ENCODE measurements at places on chromosomes 13 and 19.

- DNase-seq, result no peak
Observed at GRCh38 chr19:45908956-45909355, 5.6 kb downstream of the NANOS2 start.

- DNase-seq, result no peak
Observed at GRCh38 chr13:110626521-110626920, 11.2 kb downstream of the NAXD start.

DNA sequence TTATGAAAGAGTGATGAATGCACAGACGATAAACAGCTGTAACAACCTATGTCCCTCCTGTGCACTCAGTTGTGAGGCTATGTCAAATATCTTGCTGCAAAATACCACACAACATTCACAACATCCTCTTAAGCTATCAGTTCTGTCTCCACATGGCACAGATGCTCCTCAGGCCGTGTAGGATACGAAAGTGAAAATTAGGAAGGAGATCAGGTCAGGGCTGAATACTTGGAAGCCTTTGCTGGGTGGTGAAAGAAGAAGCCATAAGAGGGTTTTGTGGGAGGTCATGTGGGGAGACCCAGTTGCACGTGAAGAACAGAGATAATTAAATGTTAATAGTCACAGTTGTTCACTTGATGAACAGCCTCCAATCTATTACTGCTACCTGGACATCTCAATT lies 58.9 kb downstream of the RXFP2 start:
- DNase-seq, result no peak

- DNase-seq, result no peak
Observed at GRCh38 chr19:29934781-29935180, 7.3 kb upstream of the URI1 start.

DNA sequence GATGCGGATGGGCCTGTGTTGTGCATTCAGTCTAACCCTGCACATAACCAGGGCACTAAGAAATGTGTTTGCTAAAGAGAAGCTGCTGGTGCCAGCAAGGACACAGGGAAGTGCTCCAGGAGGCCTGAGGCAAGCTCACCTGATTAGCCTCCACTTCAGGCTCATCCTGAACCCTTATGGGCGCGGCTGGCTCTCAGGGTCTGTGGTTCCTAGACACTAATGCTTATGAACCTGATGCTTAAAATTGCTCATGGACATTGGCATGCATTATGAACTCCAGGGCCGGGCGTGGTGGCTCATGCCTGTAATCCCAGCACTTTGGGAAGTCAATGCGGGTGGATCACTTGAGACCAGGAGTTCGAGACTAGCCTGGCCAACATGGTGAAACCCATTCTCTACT lies 34.3 kb downstream of the SERP2 start:
- DNase-seq, result no peak

DNA sequence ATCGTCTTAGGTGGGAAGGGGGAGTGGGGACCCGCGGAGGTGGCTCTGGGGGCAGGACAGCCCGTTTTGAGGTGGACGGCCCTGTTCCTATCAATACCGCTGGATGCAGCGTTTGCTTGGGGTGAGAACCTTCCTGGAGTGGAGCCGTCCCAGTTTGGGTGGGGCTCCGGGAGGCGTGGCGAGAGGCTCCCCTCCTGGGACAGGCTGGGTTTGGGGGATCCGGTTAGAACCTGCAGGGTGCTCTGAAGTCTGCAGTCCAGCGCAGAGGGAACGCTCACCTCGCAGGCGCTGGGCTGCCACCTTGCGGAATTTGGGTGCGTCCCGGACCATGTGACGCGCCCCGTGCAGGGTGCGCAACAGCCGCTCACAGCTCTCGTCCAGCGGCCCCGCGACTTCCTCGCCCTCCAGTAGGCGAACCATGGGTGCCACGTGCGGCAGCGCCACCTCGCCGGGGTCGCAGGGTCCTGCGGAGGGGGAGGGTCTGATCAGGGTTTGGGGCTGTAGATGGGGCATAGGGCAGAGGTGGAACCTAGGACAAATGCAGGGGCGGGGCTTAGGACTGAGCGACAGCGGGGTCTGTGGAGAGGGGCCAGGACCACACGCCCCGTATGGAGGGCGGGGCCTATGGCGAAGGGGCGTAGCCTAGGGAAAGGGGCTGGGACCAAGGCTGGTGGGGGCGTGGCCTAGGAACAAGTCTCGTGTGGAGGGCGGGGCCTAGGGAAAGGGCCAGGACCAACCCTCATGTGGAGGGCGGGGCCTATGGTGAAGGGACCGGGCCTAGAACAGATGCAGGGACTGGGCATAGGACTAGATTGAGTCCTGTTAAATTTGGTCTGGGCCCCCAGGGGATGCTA lies 13.8 kb downstream of the SH2D3A start:
- no peak for DNase-seq

DNA sequence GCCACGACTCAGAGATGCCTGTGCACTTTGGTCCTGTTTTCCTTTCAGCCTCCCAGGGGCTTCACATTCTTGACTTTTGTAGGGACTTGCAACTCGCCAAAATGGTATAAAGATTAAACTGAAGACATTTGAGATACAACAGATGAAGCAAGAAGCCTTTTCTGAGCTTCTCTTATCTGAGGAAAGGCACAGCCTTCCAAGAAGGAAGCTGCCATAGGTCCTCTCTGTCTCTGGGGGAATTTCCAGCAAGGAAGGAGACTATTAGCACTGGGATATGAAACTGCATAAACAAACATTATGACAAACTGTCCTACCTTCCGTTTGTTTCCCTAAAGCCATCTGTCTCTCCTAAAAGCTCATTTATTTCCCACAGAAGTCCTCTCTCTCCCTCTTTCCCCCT lies 39.3 kb downstream of the TGDS start:
- DNase-seq, result no peak

GRCh38 chr13:51541809-51542258 lies 42.4 kb upstream of the WDFY2 start:
- DNase-seq, result no peak

DNA sequence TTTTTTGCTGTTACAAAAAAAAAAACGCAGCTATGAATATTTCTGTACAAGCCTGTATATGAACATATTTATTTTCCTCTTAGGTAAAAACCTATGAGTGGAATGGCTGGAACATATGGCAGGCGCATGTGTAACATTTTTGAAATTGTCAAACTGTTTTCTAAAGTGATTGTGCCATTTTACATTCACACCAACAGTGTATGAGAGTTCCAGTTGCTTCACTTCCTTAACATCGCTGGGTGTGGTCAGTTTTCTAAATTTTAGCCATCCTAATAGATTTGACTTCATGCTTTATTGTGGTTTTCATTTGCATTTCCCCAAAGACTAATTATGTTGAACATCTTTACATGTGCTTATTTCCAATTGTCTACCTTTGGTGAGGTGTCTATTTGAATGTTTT lies 306.8 kb downstream of the KCNRG start:
- DNase-seq, result no peak
